ENCODE measurements at places on chromosomes 16 and 17.

GRCh38 chr16:12240036-12240435 lies 263.5 kb downstream of the SNX29 start:
- DNase-seq, result no peak

- no peak for DNase-seq
Measured at GRCh38 chr16:84443166-84443802, 61.2 kb downstream of the MEAK7 start.

DNA sequence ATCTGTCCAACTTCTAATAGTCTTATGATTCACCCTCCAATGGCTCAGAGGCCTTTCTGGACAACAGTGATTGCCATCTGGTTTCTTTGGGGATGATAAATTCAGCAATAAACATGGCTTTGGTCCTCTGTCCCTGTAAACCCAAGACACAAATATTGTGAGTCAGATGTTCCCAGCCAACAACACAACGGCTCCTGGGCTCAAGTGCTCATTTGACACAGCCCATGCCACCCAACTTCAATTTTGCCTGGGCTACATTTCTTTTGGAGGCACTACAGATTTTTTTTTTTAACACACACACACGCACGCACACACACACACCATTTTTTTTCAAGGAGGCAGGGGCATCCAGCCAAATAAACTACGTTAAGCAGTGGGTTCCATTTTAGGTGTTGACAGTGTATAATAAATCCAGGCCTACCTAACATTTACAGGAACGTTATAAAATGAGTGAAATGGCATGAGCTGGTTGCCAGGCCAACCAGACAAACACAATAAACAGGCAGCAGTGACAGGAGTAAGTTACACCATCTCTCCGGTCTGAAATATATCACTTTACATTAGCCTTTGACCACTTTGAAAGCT lies 939.9 kb upstream of the SOX9 start:
- no peak for DNase-seq

DNA sequence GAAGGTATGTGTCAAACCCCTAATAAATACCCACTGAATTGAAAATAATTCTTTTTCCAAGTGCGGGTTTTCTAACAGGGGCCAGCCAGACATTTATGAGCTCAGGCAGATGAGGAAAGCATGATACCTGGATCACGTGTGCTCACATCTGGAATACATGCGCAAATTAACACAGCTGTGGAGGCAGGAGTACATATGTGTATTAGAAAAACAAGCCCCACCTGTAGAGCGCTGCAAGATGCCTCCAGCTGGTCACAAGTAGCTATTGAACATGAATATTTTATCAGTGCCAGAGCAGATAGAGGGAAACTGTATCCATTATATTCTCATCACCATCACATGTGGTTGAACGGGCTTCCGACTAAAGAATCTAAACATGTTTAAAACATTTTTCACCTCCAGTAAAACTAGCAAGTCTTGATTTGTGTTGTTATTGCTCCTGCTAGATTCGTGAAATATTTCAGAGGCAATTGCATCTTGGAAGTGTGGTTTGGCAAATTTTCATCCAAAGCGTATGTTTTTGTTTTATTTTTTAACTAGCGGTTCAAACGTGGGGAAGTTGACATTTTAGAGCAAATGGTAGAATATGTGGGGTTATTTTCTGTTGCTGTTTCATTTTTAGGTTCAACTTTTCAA lies 482.8 kb downstream of the CDH13 start:
- no peak for DNase-seq

GRCh38 chr16:65113441-65113840 lies 8.4 kb downstream of the CDH11 start:
- DNase-seq, result no peak

DNA sequence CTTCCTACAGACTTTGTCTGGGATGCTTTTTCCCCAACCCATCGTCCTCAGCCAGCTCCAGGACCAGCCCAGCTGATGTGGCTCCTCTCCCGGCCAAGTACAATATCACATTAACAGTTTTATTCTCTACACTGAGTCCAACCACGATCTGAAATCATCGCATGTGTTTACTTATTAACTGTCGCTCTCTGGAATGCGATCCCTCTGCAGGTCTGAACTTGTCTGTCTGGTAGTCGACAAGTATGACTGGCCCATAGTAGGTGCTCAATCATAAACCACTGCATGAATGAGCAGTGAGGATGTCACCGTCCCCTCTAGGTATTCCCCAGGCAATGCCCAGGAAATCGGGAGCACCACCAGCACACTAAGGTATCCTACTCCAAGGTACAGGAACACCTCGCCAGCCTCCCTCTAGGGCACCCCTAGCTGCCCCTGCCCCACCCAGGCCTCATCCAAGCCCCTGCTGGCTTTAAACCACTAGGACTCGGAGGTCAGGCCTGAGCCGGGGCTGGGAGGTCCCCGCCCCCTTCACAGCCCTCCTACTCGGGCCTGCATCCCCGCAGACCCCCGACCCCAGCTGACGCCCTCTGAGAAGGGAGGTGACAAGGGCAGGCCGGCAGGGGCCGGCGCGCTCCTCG lies 27.7 kb downstream of the RTN4RL1 start:
- DNase-seq, result no peak

- no peak for DNase-seq
Measured at GRCh38 chr17:74097450-74098135, 105.9 kb upstream of the RPL38 start.

DNA sequence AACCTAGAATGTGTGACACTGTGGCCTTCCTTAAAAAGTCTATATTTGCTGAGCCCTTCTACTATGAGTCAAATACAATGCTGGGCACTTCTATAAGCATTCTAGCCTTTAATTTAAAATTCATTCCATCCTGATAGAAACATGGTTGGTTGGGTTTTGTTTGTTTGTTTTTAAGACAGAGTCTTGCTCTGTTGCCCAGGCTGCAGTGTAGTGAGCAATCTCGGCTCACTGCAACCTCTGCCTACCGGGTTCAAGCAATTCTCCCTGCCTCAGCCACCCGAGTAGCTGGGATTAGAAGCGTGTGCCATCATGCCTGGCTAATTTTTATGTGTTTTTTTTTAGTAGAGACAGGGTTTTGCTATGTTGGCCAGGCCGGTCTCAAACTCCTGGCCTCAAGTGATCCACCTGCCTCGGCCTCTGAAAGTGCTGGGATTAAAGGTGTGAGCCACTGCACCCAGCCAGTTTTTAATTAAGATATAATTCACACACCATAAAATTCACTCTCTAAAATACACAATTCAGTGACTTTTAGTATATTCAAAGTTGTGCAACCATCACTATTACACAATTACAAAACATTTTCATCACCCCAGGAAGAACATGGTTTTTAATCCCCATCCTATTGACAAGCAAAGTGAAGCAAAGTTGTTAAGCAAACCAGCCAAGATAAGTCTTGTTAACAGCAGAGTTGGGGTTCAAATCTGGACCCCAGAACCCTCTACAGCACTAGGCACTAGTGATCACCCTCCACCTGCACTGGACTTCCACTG lies 42.8 kb downstream of the CMTM4 start:
- no peak for DNase-seq

- DNase-seq, result no peak
Measured at GRCh38 chr17:50629902-50630301, 4.8 kb upstream of the ABCC3 start.

GRCh38 chr16:23505180-23505665 lies 5.1 kb downstream of the GGA2 start:
- no peak for DNase-seq

DNA sequence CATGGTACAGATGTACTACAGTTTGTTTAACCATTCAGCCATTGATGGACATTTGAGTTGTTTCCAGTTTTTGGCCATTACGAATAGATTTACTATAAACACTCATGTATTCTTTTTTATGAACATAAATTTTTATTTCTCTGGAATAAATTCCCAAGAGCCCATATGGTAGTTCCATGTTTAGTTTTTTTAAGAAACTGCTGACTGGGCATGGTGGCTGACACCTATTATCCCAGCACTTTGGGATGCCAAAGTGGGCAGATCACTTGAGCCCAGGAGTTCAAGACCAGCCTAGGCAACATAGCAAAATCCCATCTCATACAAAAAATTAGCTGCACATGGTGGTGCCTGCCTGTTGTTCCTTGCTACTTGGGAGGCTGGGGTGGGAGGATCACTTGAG lies 30.3 kb downstream of the PRAC1 start:
- DNase-seq, result no peak

- DNase-seq, result no peak
Measured at GRCh38 chr16:89827383-89828198, 684 bp upstream of the SPIRE2 start.

GRCh38 chr17:8844229-8845218 lies 22.9 kb downstream of the PIK3R6 start:
- DNase-seq, result no peak

GRCh38 chr17:18025241-18025944 lies 13.6 kb downstream of the ATPAF2 start:
- no peak for DNase-seq

GRCh38 chr16:87198328-87198832 lies 118.8 kb downstream of the C16orf95 start:
- DNase-seq, result no peak

DNA sequence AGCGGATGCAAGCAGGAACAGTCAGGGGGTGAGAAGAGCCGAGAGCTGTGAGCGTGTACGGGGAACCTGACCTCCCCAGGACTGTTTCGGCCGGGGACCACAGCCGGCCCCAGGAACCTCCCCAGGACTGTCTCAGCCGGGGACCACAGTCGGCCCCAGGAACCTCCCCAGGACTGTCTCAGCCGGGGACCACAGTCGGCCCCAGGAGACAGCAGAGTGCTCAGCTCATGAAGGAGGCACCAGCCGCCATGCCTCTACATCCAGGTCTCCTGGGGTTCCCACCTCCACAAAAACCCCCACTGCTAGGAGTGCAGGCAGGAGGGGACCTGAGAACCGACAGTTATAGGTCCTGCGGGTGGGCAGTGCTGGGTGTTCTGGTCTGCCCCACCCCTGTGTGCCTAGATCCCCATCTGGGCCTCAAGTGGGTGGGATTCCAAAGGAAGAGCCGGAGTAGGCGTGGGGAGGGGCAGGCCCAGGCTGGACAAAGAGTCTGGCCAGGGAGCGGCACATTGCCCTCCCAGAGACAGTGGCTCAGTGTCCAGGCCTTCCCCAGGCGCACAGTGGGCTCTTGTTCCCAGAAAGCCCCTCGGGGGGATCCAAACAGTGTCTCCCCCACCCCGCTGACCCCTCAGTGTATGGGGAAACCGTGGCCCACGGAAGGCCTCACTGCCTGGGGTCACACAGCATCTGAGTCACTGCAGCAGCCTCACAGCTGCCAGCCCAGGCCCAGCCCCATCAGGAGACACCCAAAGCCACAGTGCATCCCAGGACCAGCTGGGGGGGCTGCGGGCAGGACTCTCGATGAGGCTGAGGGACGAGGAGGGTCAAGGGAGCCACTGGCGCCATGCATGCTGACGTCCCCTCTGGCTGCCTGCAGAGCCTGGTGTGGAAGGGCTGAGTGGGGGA lies 4.3 kb downstream of the RHBDF1 start:
- DNase-seq, result no peak

GRCh38 chr16:49554681-49555080 lies 181.1 kb downstream of the C16orf78 start:
- no peak for DNase-seq

- no peak for DNase-seq
Measured at GRCh38 chr16:57675741-57676551, 7.8 kb downstream of the ADGRG3 start.

GRCh38 chr17:65297384-65297783 lies 160.2 kb downstream of the RGS9 start:
- no peak for DNase-seq

GRCh38 chr17:65634533-65634932 lies 73.1 kb upstream of the AXIN2 start:
- no peak for DNase-seq

GRCh38 chr17:63514974-63515373 lies 8.2 kb upstream of the KCNH6 start:
- DNase-seq, result no peak

GRCh38 chr17:38604479-38605403 lies 1.0 kb downstream of the SRCIN1 start:
- DNase-seq, result no peak

DNA sequence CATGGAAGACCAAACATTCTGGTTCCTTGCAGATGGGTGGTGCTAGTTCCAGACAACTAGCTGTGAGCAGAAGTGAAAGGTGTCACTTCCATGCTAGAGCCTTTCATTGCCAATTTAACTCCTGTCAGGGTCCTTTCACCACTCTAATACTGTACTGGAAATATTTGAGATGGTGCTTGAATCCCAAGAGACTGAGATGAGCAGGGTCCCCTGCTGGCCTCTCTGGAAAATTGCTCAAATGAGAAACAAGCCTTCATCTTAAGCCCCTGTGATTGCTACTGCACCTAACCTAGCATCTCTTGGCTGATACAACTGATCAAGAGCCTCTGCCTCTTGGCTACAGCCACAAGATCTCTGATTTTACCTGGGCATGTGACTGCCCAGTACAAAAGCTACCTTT lies 7.4 kb upstream of the VAC14 start:
- DNase-seq, result no peak

DNA sequence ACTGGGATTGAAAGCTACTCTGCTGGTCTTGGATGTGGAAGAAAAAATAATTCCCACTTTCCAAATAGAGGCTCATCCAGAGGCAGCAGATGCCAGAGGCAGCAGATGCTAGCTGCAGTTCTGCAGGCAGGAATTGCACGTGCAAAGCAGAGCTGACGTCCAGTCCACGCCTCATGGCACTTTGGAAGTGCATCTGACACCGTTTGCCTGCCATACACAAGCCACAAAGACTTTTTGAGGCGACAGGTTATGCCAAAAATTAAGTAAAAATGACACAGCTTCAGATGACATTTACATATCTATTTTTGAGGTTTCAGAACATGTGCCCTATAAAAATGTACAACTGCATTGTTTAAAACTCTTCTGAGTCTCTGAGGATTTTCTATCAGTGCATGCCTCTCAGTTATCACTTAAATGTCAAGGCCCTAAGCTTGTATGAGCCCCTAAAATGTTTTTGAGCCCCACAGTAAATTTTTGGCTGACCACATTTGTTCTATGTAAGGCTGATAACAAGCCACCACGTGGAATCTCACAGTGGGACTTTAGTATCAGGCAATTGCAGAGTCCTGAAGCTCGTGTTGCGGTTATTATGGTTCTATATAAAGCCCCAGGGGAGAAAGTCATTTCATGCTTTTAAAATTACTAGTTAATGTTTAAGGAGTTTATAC lies 239.2 kb downstream of the PRKCA start:
- no peak for DNase-seq

DNA sequence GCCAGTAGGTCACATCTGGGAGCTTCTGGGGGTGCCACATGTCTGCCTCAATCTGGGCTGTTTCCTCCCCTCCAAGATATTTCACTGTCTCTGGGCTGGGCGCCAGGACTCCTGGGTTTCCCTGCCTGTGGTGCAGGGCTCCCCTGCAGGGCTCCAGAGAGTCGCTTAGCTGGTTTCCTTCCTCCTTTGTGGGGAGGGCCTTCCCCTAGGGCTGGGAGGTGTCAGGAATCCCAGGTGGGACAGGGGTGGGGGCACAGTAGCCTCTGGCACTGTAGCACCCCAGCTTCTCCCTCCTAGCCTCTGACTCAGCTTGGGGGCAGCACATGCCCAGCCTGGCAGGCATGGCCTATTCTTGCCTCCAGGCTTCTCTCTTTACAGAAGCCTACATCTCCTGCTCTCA lies 2.6 kb downstream of the RARA start:
- no peak for DNase-seq
